ENCODE measurements at places on chromosomes 1 and 21.
A peak's percentile ranks its signal among the peaks of the same experiment; 100 is the strongest.

GRCh38 chr1:200483491-200484143 lies 73.8 kb upstream of the ZNF281 start:
- DNase-seq = peak; percentile 69

GRCh38 chr1:32239337-32239736 lies 7.7 kb upstream of the FAM167B start:
- DNase-seq = no peak

GRCh38 chr1:155126556-155127104 lies 1.0 kb upstream of the EFNA1 start:
- peak; percentile 64 for DNase-seq

DNA sequence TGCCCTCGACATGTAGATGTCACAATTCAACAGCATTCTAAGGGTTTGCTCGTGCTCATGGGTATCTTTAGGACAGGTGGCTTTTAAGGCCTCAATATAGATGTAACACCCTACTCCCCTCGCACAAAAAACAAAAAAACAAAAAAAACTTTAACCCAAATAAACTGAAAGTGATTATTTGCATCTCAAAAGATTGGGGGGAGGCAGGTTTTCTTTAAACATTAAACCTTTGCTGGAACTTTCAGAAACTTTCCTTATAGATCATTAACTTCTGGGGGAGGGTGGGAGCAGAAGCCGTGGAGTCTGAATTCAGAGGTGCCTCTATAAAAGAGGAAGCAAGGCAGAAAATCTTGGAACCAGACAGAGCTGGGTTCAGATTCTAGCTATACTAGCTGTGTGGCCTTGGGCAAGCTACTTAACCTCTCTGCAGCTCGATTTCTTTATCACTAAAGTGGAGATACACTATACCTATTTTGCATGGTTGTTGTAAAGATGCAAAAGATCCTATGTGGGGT lies 3.2 kb upstream of the KIAA1614 start:
- no peak for DNase-seq

DNA sequence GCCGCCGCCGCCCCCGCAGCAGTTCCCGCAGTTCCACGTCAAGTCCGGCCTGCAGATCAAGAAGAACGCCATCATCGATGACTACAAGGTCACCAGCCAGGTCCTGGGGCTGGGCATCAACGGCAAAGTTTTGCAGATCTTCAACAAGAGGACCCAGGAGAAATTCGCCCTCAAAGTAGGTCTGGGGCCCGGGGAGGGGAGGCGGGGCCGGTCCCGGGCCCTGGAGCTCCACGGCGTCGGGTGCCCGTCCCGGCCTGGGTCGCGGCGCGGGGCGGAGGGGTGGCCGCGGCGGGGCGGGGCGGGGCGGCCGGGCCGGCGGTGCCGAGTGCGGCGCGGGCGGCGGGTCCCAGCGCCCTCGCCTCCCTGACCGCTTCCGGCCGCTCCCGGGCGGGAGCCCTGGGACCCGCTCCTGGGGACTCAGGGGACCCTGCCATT lies 646 bp downstream of the MAPKAPK2 start:
- peak; percentile 66 for DNase-seq

DNA sequence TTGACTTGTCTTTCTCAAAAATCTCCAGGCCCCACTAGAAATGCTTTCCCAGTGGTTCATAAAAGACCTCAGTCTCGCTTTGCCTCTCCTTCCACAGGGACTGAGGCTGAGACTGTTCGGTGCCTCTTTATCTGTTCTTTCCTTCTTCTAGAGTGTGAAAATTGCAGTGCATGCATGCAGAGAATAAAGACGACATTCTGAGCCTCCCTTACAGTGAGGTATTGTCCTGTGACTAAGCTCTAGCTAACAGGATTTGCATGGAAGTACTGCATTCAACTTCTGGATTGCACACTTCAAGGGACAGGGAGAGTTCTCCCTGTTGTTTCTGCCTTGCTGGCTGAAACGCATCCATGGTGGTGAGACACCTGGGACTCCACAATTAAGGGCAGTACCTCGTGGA lies 69.1 kb downstream of the COLGALT2 start:
- no peak for DNase-seq

DNA sequence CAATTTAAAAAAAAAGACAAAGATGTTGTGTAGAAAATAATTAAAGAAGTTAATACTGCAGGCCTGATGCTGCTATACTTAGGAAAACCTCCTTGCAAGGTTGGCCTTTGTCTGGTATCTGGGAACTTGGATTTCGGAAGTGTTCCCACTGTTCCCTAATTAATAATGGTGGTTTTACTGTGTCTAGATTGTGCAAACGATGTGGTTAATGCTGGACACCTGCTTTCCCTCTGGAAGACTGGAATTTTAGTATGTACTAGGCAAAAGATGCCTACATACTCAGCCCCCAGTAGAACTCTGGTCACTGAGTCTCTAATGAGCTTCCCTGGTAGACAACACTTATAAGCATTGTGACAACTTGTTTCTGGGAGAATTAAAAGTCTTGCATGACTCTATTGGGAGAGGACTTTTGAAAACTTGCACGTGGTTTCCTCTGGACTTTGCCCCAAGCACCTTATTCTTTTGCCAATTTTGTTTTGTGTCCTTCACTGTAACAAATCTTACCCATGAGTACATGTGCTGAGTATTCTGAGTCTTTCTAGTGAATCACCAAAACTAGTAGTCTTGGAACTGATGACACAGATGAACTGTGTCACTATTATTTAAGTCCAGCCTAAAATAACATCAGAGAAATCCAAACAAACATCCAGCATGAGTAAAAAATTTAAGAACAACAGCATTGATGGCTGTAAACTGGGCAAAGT lies 40.4 kb downstream of the LIN9 start:
- no peak for DNase-seq

GRCh38 chr1:44040418-44040817 lies 9.2 kb upstream of the SLC6A9 start:
- peak; percentile 66 for DNase-seq

- no peak for DNase-seq
These were observed 257.3 kb downstream of the KCNJ6 start for GRCh38 chr21:37658817-37659458.

- no peak for DNase-seq
These were observed 6.5 kb downstream of the AK5 start for GRCh38 chr1:77288275-77288674.

DNA sequence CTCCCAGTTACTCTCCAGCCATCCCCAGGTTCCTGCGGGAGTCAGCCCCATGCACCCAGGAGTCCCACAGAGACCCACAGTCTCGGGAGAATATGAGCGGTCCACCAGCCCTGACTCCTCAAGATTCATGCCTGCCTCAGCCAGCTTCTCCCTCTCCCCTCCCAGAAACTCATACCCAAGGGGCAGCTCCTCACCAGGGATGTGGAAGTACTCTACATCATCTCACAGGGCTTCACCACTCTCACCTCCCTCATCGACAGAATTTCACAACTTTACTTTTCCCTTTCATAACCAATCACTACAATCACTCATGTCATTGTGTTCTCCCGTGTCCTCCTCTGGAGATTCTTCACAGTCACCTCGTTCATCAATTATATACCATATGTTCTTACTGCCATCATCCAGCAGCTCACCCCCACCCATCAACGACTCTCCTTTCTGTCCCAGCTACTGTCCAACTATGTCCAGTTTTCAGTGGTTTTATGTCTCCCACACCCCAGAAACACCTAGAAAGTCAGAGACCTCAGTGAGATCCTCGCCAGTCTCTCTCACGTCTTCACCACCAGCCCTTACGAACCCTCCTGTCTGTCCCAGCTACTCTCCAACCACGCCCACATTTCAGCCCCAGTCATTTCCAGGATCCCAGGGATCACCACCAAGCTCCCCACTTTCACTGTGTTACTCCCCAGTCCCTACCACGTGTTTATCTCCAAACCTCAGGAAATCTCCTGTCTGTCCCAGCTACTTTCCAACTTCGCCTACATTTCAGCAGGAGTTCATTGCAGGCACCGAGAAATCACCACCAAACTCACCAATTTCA lies 1530.1 kb upstream of the TPTE start:
- DNase-seq = peak; percentile 65

DNA sequence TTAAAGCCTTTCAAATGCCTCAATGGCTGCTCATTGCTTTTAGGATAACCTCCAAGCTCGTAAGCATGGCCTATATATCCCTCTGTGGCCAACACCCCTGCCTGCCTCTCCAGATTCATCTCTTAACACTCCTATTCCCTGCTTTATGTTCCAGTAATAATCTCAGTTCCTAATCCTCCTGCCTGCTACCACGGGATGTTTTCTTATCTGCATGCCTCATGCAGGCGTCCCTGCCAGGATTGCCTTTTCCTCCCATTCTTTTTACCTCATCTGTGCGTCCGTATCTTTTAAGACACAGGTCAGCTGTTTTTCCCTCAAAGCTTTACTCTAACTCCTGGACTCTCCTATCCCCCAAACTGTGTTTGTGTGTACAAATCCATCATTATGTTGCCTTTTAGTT lies 36.1 kb downstream of the ZBTB40 start:
- DNase-seq = no peak

GRCh38 chr21:37367336-37367702 lies 746 bp downstream of the DYRK1A start:
- DNase-seq = no peak

GRCh38 chr1:228045871-228046270 lies 36.6 kb upstream of the ARF1 start:
- no peak for DNase-seq

DNA sequence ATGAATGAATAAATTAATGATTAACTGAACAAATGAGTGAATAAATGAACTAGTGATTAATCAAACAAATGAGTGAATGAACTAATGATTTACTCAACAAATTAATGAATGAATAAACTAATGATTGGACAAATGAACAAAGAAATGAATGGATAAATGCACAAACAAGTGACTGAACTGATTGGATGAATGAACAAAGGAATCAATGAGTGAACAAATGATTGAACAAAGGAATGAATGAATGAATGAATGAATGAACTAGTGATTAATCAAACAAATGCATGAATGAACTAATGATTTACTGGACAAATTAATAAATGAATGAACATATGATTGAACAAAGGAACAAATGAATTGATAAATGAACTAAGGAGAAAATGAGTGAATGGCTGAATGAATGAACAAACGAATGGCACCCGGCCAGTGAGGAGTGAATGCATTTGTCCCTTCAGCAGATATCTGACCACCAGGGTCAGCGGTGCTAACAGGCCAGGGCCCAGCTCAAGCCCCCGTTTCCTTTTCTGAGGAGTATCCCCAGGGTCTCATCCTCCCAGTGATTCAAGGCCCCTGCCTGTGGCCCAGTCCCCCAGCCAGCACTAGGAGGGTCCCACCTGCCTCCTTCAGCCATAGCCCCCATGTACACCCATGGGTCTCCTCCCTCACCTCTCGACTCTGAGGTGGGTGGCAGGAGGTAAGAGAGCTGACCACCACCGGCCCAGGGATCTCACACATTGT lies 49.9 kb downstream of the WNT9A start:
- DNase-seq = no peak

- no peak for DNase-seq
These were observed 387.3 kb downstream of the RYR2 start for GRCh38 chr1:237429252-237429651.

GRCh38 chr1:229253151-229253974 lies 17.5 kb upstream of the RAB4A start:
- peak; percentile 66 for DNase-seq
